SHP77 (cell line): ENCODE measurements at places on chromosomes 7 and 10.
A peak's percentile ranks its signal among the peaks of the same experiment; 100 is the strongest.

GRCh38 chr10:49076319-49076718 lies 39.0 kb downstream of the VSTM4 start:
- no peak for DNase-seq

DNA sequence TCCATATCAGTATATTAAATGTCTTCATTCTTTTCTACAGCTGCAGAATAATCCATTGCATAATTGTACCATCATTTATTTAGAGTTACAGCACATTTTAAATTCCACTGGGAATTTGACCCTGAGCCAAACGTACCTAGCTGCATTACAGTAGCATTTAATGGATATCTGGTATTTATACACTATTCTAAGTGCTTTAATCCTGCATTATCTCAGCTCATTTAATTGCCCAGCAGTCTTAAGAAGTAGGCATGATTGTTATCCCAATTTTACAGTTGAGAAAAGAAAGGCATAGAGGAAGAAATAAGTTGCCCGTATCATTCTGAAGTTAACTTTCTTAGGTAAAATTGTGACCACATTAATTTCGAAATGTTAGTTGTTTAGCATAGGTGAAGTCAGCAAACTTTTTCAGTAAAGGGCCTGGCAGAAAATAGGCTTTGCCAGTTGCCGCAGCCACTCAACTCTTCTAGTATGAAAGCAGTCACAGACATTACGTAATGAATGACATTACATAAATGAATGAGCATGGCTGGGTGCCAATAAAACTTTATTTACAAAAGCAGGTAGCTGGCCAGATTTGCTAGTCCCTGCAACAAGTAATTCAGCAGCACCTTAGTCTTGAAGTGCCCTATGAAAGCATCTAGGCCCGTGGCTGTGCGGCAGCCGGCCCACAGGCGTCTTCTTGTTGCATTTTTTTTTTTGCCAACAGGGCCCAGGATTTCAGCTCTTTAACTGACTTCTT lies 30.0 kb downstream of the GUSB start:
- no peak for DNase-seq

DNA sequence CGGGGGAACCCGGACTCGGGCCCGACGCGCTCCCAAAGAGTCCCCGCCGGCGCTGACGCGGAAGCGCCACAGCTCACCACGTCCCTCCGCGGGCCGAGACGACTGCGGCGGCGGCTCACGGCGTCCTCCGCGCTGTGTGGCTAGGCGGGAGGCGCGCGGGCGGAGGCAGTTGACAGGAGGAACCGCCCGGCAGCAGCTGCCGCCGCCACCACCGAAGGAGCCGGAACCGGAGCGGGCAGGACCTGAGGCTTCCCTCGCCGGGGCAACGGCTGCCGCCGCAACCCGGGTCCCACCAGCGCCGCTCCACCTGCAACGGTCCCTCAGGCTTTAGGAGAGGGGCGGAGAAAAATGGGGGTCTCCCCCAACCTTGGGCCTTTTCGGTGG lies 334 bp downstream of the ZNF800 start:
- DNase-seq = peak; percentile 32

GRCh38 chr10:132626761-132627665 lies 89.4 kb downstream of the INPP5A start:
- DNase-seq = peak; percentile 32

DNA sequence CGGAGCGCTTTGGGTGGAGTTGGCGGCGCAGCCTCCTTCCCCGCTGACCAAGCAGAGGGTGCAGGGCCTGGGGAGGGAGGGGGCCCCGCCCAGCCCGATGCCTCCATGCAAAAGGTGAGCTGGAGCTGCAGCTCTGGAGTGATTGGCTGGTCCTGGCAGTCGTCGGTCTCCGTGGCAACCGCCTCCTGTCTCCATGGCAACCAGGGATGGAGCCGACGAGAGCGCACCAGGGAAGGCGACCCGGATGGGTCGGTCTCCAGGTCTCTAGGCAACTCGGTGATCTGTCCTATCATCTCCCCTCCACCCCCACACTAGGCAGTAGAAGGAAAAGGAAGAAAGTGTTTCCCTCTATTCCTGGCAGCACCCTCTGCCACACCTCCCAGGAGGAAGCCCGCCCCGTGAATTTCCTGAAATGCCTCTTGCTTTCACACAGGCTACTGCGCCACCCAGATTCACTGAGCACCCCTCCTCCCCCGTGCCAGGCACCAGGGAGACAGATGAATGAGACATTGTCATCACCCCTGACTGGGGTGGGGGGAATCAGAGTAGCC lies 647 bp upstream of the NACAD start:
- DNase-seq = peak; percentile 28

- no peak for DNase-seq
Measured at GRCh38 chr7:117872561-117873309, 506 bp downstream of the CTTNBP2 start.

DNA sequence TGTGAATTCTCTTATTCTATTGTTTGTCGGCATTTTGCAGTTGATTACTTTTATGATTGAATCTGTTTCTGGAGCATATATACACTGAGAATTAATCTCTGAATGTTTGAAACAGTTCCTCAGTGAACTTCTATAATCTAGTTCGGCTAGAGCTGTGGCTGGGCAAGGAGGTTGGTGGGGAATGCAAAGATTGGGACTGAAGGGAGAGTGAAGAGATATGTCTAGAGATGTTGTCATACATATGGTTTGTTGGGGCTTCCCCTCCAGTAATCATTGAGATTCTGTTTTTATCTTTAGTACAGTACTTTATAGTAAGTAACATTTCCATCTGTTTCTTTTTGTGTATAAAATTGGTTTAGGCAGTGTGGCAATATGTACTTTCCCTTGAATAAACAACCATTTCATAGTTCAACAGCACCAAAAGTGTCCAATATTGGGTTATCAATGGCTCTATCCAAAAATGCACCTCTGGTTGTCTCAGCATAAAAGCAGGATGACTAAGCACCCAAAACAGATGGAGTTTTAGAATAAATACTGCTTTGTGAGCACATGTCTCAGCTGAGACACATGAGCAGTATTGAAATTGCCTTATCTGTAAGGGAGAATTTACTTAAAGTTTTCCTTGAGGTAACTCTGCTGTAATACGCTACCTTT lies 36.7 kb downstream of the WAC start:
- DNase-seq = no peak

DNA sequence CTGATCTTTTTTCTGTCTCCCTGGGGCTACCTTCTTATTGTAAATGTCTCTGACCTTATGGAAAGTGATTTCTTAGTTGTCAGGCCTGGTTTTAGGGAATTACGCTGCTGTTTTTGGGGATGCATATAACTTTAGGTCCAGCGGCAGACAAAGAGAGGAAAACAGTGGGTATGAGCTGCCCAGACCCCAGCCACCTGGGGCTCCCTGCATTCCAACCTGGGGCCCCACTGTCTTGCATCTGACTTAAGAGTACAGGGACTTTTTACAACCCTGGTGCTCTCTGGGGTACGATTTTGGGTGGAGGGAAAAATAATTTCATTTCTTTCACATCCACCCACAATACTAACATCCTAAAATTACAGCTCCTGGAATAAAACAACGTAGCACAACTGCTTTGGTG lies 119.4 kb downstream of the PRPF18 start:
- DNase-seq = no peak

DNA sequence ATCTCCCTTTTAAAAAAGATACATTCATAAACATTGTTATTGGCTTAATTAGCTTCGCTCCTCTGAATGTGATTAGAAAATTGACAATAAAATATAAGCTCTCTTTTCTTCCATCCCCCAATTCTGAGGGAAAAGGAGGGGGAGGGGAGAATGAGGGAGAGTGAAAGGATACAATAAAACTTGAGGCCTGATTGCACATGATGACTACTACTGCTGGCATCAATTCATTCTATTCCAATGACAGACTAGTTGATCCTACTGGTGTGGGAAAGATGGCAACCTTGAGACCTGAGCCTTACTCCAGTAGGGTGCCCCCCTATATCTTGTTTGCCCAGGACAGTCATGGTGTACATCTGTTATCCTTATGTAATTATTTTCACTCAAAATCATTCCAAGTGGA lies 4.5 kb upstream of the IQUB start:
- no peak for DNase-seq
